ENCODE measurements at places on chromosomes 3 and 15.

- DNase-seq, result peak; percentile 78
Observed at GRCh38 chr15:69794645-69795469, 302.9 kb downstream of the TLE3 start.

- DNase-seq, result no peak
Observed at GRCh38 chr15:66941791-66942190, 123.6 kb upstream of the SMAD3 start.

DNA sequence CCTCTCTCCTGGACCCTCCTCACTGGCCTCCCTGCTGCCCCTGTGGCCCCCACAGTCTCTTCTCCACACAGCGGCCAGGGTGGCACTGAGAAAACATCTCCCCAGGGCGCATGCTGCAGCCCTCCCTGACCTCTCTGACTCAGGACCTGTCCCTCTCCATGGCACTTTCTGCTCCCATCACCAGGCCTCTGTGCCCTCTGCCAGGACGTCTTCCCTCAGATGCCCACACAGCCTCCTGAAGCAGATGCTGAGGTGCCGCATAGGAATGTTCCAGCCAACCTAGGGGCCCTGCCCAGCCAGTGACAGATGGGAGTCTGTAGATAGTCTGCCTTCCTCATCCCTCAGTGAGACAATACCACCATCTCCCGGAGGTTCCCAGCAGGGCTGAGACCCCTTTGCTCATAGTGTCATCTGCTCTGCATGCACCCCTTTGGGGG lies 8.7 kb downstream of the MYL3 start:
- DNase-seq, result no peak

- DNase-seq, result peak; percentile 13
Observed at GRCh38 chr3:112304611-112305010, 10.6 kb upstream of the SLC9C1 start.

DNA sequence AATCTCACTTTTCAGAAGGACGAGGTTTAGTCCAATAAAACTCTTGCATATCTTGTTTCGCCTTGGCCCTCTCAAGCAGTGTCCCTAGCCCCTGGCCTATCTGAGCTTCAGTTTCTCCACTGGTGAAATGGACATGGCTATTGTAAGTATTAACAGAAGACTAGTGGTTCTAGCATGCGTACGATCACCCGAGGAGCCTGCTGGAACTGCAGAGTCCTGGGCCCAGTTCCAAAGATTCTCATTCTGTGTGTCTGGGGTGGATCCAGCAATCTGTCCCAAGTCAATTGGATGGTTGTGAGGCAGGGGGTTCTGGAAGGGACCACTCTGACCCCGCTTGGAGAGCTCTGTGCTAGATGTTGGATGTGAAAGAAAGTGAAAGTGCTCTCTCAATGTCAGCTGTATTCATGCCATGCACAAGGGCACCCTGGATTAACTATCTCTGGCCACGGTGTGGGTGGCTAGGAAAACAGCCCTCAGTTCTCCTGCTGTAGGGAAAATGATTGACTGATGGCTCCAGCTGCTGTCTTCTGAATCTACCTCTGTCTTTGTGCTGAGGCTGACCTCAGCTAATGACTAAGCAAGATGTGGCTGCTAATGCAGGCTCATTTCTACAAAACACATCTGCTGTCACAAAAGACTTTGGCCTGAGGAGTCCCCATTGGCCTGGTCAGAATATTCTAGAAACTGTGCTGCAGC lies 1.9 kb upstream of the PLA1A start:
- peak; percentile 38 for DNase-seq

DNA sequence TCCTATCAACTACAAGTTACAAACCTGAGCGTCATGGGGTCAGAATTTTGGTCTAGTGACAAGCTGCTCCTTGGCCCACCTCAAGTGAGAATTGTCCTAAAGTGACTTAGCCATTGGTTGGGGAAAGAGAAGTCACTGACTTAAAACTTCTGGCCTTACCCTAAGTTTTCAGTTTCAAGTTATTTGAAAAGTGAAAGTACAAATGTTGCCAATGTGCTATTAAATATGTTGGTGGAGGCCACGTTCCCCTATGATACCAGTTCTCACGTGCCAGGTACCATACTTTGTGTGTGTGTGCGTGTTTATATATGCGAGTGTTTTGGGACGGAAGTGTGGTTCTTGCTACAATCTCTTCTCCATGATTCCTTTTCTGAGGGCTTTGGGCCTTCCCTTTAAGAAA lies 22.6 kb upstream of the RASGRP1 start:
- DNase-seq, result no peak

- DNase-seq, result no peak
Observed at GRCh38 chr3:186929186-186929585, 1.1 kb upstream of the ST6GAL1 start.
